ENCODE measurements at places on chromosomes 3 and 15. TPM values are rescaled to one million over a fixed set of nuclear protein-coding genes. Genes with fewer than 3 reads are reported as not detected.

DNA sequence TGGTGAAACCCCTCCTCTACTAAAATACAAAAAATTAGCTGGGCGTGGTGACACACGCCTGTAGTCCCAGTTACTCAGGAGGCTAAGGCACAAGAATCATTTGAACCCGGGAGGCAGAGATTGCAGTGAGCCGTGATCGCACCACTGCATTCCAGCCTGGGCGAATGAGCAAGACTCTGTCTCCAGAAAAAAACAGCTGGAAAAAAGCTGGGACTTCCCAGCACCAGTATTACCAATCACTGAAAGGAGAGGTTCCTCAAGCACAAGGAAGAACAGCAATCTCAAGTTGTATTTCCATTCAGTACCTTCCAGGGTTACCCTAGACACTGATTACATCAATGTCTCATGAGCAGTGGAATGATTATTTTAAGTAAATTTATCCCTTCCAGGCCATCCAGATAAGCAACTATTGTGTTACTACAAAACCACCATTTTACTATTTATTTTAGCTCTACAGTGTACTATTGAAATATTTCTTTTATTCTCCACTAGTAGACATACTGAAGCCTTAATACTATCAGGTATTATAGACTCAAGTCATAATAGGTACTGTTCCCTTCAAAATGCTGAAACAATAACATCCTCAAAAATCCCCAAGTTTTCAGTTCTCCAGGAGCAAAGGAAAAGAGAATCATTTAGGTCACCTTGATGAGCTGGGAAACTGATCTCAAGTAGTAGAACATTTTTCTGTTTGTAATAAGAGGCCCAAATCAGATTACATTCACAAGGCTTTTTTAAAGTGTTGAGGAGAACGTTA lies 54.8 kb upstream of the VGLL4 start:
- H3K27ac ChIP-seq, result no peak overlapping the region
- no peaks in the 10 kb centered on the region for H3K4me1 ChIP-seq
- no peak for DNase-seq
- no peak overlapping the region for H3K4me3 ChIP-seq
- H3K36me3 ChIP-seq, result peaks cover 5% of the 10 kb centered on the region

DNA sequence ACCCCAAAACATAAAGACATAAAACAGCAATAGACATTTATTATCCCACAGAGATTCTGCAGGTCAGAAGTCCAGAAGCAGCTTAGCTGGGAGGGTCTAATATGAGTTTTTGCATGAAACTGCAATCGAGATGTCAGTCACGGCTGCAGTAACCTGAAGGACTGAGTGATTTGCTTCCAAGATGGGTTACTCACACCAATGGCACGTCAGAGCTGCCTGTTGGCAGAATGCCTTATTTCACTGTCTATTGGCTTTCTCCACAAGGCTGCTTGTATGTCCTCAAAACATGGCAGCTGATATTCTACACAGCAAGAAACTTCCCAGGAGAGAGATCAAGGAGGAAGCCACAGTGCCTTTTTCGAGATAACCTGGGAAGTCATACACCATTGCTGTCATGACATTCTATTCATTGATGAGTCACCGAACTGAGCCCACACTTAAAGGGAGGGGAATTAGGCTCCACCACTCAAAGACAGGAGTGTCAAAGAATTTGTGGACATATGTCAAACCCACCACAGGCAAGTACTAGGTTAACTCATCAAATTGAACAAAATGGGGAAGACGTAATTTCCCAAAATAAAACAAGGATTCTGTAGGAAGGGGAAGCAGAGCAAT lies 122.2 kb downstream of the SYNPR start:
- no peaks in the 10 kb centered on the region for H3K4me1 ChIP-seq
- H3K27me3 ChIP-seq, result no peaks in the 10 kb centered on the region
- H3K36me3 ChIP-seq, result no peaks in the 10 kb centered on the region
- no peak for DNase-seq
- no peak overlapping the region for H3K27ac ChIP-seq

The TMCO5A gene
- not detected for total RNA-seq

The RLBP1 gene
- not detected for total RNA-seq

DNA sequence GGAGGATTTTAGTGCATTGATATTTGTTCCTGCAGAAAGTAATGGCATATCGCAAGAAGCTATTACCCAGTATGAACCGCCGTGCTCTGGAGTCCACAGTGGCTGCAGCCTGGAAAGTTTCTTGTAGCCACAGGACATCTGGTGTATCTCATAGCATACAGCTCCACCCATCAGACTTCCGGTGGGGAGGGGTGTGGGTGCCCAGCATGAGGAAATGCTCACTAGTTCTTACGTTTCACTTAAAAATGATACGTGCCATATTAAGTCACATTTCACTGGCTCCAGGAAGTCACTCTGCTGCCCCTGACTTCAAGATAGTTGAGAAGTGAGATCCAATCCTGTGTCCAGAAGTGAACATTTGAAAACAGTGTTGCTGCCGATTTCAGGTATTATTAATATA lies 990.4 kb downstream of the GBE1 start:
- no peaks in the 10 kb centered on the region for H3K4me1 ChIP-seq
- peak overlapping the region; percentile 13 for H3K4me3 ChIP-seq
- DNase-seq, result no peak

- no peaks in the 10 kb centered on the region for H3K27me3 ChIP-seq
- no peak overlapping the region for H3K27ac ChIP-seq
- DNase-seq, result no peak
- no peaks in the 10 kb centered on the region for H3K36me3 ChIP-seq
Measured at GRCh38 chr3:188772886-188773285, 398.9 kb upstream of the TPRG1 start.

DNA sequence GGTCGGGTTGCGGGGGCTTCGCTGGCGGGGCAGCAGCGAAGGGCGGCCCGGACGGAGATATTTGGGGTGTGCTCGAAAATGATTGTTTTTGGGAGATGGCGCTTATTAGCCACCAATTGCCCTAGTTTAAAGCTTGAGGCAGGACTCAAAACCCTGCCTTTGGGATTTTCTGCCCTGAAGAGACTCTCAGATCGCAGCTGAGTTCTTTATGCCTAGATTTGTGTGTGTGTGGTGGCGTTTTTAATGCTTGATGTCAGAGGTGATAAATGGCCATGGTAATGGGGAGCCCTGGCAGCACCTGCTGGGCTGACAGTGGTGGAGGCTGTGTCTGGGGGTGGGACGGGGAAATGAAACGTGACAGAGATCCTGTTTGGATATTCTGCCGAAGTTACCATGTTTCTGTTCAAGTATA lies 604 bp downstream of the KCTD6 start:
- H3K4me1 ChIP-seq, result peaks cover 17% of the 10 kb centered on the region
- peak; percentile 42 for DNase-seq
- peak overlapping the region; percentile 88 for H3K4me3 ChIP-seq

The UBAP1L gene
- total RNA-seq, result 6.1 TPM

DNA sequence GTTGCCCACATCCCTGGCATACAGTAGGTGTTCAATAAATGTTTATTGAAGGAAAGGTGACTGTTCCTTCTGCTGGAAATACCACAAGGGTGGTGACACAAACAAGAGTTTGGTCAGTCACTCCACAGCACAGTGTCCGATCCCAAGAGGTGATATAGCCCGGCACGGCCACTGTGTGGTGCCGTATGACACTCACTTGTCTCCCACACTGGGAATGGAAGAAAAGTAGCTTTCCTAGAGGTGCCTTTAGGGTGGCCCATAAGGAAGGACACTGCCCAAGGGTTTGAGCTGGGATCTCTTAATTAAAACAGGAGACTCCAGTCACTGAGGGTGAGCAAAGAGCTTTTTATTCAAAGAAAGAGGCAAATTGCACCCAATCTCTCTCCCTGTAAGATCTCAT lies 40.5 kb downstream of the TGM4 start:
- peaks cover 5% of the 10 kb centered on the region for H3K27me3 ChIP-seq
- H3K27ac ChIP-seq, result no peak overlapping the region
- no peak overlapping the region for H3K4me3 ChIP-seq
- no peak for DNase-seq

The GRM7 gene
- not detected for total RNA-seq

The AHSG gene
- total RNA-seq, result not detected

The SLC12A1 gene
- not detected for total RNA-seq

- H3K27me3 ChIP-seq, result no peaks in the 10 kb centered on the region
- peaks cover 10% of the 10 kb centered on the region for H3K36me3 ChIP-seq
- H3K4me1 ChIP-seq, result peaks cover 35% of the 10 kb centered on the region
- peak overlapping the region; percentile 60 for H3K4me3 ChIP-seq
- no peak overlapping the region for H3K27ac ChIP-seq
- DNase-seq, result no peak
Measured at GRCh38 chr15:72236381-72237003, 5.5 kb upstream of the PKM start.

- peaks cover 4% of the 10 kb centered on the region for H3K27me3 ChIP-seq
- H3K27ac ChIP-seq, result no peak overlapping the region
- H3K36me3 ChIP-seq, result no peaks in the 10 kb centered on the region
- no peak for DNase-seq
Measured at GRCh38 chr3:159938714-159939113, 49.9 kb upstream of the IL12A start.

- H3K27ac ChIP-seq, result no peak overlapping the region
- no peaks in the 10 kb centered on the region for H3K4me1 ChIP-seq
- peaks cover 3% of the 10 kb centered on the region for H3K27me3 ChIP-seq
Measured at GRCh38 chr3:55549177-55549576, 62.1 kb upstream of the WNT5A start.

The IQCF2 gene
- not detected for total RNA-seq

- H3K27me3 ChIP-seq, result no peaks in the 10 kb centered on the region
- peak overlapping the region; percentile 93 for H3K27ac ChIP-seq
- peaks cover 20% of the 10 kb centered on the region for H3K4me1 ChIP-seq
- H3K4me3 ChIP-seq, result peak overlapping the region; percentile 85
- peaks cover 5% of the 10 kb centered on the region for H3K36me3 ChIP-seq
Measured at GRCh38 chr15:41416128-41416741, 660 bp upstream of the RTF1 start.

The RFTN1 gene
- total RNA-seq, result 66.7 TPM

The ARID3B gene
- total RNA-seq, result 43.0 TPM

DNA sequence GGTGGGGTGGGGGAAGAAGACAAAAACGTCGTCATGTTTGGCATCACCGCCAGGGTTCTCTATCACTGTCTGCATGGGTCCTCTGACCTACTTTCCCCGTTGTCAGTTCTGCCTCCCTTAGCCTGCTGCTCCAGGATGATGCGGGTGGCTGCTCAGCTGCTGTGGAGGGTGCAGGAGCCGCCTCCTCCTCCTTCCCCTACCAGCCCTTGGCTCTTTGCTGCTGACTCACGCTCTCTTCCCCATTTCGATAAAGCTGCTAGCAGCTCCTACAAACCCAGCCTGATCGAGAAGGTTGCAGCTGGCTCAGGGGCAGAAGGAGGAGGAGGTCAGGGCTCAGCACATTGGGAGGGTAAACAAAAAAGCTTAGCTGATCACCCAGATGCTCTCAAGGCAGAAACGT lies 49.5 kb upstream of the SEC13 start:
- no peak overlapping the region for H3K4me3 ChIP-seq
- H3K4me1 ChIP-seq, result no peaks in the 10 kb centered on the region
- no peak overlapping the region for H3K27ac ChIP-seq
- H3K36me3 ChIP-seq, result no peaks in the 10 kb centered on the region

DNA sequence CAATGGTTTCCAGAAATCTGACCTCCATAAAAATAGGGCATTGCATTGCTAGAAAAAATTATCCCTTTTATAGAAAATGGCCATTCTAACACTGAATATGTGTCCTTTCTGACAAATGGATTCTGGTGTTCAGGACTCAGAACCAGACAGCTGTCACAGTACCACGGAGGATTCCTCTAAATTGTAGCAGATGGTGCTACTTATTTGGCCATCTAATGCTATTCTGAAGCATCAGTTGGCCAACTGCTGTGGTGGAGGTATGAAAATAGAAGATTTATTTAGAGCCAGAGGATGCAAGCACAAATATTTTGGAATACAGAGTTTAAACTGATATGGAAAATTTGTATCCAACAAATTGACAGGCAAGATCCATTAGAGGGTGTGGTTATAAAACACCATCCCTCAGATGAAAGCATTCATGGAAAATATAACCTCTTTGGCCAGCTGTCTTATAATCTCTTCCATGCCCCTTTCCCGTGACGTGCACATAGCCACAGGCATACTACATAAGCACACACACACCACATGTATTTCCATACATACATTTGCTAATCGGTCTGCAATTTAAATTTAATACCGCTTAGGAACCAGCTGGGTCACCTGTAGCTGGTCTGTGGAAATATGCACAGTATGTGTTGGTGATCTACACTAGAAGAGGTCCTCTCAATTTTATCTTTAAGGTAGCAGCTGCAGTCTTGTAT lies 302.7 kb upstream of the KCNMB2 start:
- DNase-seq, result no peak
- no peak overlapping the region for H3K27ac ChIP-seq
- no peaks in the 10 kb centered on the region for H3K27me3 ChIP-seq
- no peak overlapping the region for H3K4me3 ChIP-seq

- no peaks in the 10 kb centered on the region for H3K36me3 ChIP-seq
- no peak for DNase-seq
- no peak overlapping the region for H3K4me3 ChIP-seq
Measured at GRCh38 chr15:88835646-88836045, 32.4 kb downstream of the ACAN start.

DNA sequence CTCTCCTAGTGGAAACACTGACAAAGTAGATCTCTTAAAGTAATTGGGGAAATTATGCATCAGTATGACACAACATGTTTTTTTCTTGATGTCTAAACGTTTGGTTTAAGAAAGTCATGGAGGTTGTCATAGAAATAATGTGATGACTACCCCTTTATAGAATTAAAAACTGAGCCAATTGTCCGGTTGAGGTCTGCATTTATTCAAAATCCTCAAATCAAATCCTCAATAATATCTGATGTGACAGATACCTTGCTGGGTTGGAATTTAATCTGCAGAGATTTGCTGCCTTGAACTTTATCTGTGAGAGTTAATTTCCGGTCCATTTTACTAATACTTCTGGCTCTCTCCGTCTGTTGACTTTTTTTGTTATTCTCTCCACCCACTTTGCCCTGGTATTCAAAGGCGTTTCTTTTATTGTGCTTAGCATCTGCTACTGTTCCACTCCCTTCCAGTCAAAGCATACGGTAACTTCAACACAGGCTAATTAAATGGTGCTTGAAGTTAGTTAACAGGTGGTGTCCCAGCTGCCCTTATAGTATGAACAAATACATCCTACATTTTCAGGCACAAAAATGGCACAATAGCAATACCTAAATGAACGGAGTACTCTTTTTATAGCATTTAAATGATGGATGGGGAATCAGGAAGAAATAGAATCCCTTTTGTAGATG lies 628.3 kb downstream of the ROBO1 start:
- no peak overlapping the region for H3K27ac ChIP-seq
- H3K4me3 ChIP-seq, result no peak overlapping the region
- H3K36me3 ChIP-seq, result no peaks in the 10 kb centered on the region
- no peaks in the 10 kb centered on the region for H3K4me1 ChIP-seq

- peaks cover 16% of the 10 kb centered on the region for H3K36me3 ChIP-seq
- H3K4me3 ChIP-seq, result peak overlapping the region; percentile 49
- H3K4me1 ChIP-seq, result peaks cover 19% of the 10 kb centered on the region
- peak overlapping the region; percentile 89 for H3K27ac ChIP-seq
- no peaks in the 10 kb centered on the region for H3K27me3 ChIP-seq
Measured at GRCh38 chr3:60048447-60048848, 998.6 kb upstream of the CFAP20DC start.

The IL17RB gene
- total RNA-seq, result 0.42 TPM

The TWF2 gene
- 118 TPM for total RNA-seq

The NTRK3 gene
- not detected for total RNA-seq

The POC1A gene
- total RNA-seq, result 22.4 TPM

The SEMA6D gene
- total RNA-seq, result not detected

GRCh38 chr3:99767291-99767690 lies 50.4 kb upstream of the CMSS1 start:
- H3K27me3 ChIP-seq, result peaks cover 2% of the 10 kb centered on the region
- DNase-seq, result no peak
- no peaks in the 10 kb centered on the region for H3K4me1 ChIP-seq
- H3K36me3 ChIP-seq, result no peaks in the 10 kb centered on the region
- H3K27ac ChIP-seq, result no peak overlapping the region

The GYG1 gene
- 48.6 TPM for total RNA-seq

The FAM3D gene
- not detected for total RNA-seq

GRCh38 chr3:178137206-178137605 lies 399.0 kb upstream of the KCNMB2 start:
- H3K4me1 ChIP-seq, result no peaks in the 10 kb centered on the region
- H3K27me3 ChIP-seq, result no peaks in the 10 kb centered on the region
- no peaks in the 10 kb centered on the region for H3K36me3 ChIP-seq
- H3K4me3 ChIP-seq, result no peak overlapping the region

All from activated naive CD8-positive, alpha-beta T cell treated with anti-CD3 and anti-CD28 coated beads, Interleukin-2, amount 10 ng/mL, durations not matched to agents 7 days and 5 days (primary cell).